Spleen (tissue), 13 donors: ENCODE measurements at places on chromosomes 3 and 15.

- no peak for DNase-seq
These were observed 240.4 kb upstream of the TBL1XR1 start for GRCh38 chr3:177437513-177438337.

DNA sequence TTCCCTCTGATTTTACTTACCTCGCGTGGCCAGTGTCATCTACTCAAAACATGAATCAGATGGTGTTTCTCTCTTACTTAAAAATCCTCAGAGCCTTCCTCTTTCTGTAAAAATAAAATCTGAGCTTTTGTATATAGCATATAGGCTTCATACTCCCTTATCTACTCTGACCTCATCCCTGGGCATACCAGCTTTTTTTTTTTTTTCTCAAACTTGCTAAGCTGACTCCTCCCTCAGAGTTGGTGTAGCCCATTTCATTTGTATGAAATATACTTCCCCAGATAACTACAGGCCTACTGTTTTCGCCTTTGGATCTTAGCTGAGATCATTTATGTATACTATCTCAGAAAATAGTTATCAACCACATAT is 648.9 kb upstream of the ALCAM start:
- DNase-seq = no peak

- DNase-seq = no peak
These were observed 22.8 kb upstream of the FLNB start for GRCh38 chr3:57985176-57985983.

GRCh38 chr3:185297867-185298266 is 44.0 kb upstream of the EHHADH start:
- no peak for DNase-seq

- no peak for DNase-seq
These were observed 225.9 kb upstream of the CD96 start for GRCh38 chr3:111315930-111316587.

GRCh38 chr3:62672270-62672987 is 202.8 kb downstream of the CADPS start:
- DNase-seq = no peak

DNA sequence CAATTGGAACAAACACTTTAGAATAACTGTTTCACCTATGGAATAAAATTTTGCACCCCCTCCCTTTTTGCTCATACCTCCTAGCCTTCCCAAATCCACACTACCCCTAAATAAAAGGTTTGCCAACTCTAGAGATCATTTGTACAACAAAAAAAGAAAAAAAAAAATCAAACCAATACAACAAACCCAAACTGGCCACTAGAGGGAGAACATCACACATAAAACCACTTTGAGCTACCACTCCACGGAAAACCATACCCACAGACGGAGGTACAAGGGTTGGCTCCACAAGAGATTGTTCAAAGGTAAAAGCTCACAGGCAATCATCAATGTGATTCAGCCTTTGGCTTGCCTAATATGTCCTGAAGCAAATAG is 47.6 kb downstream of the SETMAR start:
- DNase-seq = no peak

DNA sequence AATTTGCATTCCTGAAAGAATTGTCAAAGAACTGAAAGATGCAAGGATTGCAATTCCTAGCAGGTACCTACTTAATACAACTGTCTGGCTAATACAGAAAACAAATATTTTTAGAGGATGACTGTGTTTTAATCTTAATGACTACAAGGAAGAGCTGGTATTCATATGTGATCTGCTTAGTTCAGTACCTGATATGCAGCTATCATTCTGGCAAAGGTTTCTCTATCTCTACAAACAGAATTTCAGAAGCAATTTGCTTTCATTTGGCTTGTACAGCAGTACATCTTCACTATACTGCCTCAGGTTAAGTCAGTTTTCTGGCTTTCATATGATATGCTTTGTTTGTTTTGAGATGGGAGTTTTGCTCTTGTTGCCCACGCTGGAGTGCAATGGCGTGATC is 51.3 kb downstream of the TBL1XR1 start:
- no peak for DNase-seq

DNA sequence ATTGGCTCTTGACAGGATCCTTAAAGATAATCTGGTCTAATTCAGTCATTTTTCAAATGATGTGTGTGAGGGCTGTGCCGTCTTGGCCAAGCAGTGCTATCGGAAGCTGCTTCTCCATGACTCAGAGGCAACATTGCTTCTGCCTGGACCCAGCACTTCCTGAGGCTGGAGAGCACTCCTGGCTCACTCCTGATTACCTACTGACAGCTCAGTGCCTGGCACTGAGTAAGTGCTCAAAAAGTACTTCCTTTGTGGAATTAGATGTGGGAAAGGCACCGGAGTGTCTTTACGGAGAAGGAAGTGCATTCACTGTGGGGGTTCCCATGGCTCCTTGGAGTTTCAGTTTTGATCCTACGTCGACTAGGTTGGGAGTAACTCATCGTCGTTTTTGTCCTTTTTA is 86.9 kb upstream of the UBE3A start:
- DNase-seq = no peak

DNA sequence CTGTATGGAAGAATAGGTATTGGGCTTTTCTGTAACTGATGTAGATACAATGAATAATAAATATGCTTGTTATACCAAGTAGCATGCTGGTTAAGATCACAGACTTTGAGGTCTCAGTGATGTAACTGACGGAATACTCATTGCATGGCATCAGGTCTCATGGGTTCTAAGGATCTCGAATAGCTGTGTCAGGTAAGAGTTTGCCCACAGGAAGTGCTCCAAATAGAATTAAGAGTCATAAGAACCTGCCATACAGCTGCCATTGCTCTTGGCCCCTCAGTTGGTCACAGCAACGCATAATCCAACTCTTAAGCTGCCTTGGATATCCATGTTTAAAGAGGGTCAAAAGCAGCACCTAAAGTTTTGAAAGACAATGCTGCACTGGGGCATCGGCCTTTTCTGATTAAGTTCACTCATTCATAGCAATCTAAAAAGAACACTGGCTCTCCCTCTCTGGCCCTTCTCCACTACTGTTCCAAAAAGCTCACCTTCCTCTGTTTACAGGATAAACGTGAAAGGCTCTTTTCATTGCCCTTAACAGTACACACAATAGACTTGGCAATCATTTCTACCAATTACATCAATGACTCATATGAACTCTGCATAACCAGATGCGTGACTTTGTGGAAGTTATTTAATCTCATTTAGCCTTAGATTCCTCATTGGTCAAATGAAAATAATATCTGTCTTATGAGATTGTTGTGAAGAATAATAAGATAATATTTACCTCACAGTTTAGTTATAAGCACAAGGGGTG is 74.6 kb downstream of the ZBTB20 start:
- DNase-seq = no peak

DNA sequence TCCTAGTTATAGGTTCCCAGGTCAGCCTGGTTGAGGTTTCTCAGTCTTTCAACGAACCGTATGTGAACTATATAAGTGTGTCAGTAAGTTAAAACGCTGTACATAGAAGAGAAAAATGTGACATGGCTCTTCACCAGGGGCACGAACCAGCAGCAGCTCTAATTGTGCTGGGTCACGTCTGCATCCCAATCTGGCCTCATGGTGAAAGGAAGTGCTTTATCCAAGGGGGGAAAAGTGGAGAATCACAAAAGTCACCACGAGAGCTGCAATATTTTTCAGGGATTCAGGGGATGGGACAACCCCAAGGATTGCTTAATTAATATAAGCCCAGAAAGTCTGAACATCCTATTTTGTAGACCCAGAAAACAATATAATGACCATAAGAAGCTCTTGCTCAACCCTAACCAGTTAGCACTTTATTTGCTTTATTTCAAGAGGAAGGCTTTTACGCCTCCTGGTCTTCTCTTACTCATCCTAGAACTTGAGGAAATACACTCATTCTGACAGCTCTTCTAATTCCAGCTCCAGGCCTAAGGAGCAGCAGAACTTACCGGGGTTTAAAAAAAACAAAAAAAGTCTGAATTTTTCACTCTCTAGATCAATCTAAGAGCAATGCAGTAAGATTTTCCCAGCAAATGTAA is 16.5 kb downstream of the ANXA2 start:
- no peak for DNase-seq
